ENCODE measurements at places on chromosomes 5 and 9.
A peak's percentile ranks its signal among the peaks of the same experiment; 100 is the strongest.

- H3K27ac ChIP-seq: no peak overlapping the region
- H3K4me3 ChIP-seq: no peak overlapping the region
- DNase-seq: no peak
These were observed 539.3 kb downstream of the PDE4D start for GRCh38 chr5:59354274-59354673.

DNA sequence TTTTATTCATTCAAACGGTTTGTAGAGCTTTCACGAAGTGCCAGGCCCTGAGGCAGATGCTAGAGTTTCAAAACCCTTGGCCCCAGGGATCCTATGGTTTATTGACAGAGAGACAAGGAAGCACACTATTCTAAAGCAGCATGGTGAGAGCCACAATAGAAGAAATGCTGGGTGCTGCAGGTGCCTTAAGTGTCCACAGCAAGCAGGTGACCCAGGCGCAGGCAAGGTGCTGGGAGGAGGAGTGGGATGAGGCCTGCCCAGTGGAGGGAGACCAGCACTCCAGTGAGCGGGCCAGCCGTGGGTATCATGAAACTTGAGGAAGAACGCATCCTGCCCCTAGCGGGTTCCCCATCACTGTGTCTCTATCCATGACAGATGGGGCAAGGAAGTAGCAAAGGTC is 71.0 kb downstream of the OSMR start:
- no peak overlapping the region for H3K27ac ChIP-seq
- no peak overlapping the region for H3K4me3 ChIP-seq
- no peaks in the 10 kb centered on the region for H3K36me3 ChIP-seq

DNA sequence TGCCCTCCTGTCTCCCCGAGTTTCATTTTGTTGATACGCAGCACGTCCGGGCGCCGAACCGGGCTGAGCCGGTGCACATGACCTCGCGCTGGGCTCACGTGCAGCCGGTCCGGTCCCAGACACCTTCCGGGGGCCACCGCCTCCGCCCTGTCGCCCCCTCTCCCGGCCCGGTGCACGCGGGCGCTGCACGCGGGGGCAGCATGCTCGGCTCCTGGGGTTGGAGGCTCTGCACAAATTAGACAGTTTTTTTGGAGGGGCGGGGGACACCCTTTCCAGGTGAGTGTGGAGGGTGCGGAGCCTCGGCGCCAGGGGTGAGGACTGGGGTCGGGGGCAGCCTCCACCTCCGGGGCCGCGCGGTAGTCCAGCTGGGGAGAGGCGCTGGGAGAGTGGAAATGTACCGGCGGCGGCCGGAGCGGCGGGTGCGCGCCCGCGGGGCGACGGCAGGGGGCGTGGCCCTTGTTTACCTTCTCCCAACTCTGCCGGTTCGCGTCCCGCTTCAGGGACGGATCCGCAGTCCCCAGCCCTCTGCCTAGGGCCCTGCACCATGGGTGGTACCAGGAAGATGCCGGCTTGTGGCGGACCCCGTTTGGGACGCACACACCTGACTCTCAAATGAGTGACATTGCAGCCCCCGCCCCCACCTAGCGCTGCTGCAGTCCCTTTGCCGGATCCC is 1.1 kb downstream of the JADE2 start:
- no peaks in the 10 kb centered on the region for H3K27me3 ChIP-seq
- peaks cover 23% of the 10 kb centered on the region for H3K4me1 ChIP-seq
- H3K36me3 ChIP-seq: no peaks in the 10 kb centered on the region
- H3K4me3 ChIP-seq: peak overlapping the region; percentile 80

DNA sequence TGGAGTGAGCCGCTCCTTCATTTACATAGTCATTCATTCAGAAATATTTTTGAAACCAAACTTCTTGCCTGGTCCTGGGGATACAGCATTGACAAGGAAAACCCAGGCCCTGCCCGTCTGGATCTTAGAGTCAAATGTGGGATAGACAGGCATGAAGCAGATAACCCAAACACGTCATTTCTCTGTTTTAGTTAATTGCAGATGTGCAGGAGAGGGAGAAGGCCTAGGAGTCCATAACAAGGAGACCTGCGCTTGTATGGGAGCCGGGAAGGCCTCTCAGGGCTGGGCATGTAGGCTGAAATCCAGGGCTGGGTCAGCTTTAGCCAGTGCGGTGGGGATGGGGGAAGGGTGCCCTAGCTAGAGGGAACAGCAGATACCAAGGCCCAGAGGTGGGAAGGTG is 43.3 kb downstream of the PRRX2 start:
- H3K4me1 ChIP-seq: peaks cover 16% of the 10 kb centered on the region
- H3K36me3 ChIP-seq: no peaks in the 10 kb centered on the region
- no peaks in the 10 kb centered on the region for H3K27me3 ChIP-seq
- DNase-seq: no peak
- no peak overlapping the region for H3K4me3 ChIP-seq

GRCh38 chr9:104556830-104557634 is 11.9 kb upstream of the OR13C8 start:
- no peaks in the 10 kb centered on the region for H3K27me3 ChIP-seq
- no peaks in the 10 kb centered on the region for H3K36me3 ChIP-seq
- no peaks in the 10 kb centered on the region for H3K4me1 ChIP-seq
- DNase-seq: peak; percentile 57
- no peak overlapping the region for H3K27ac ChIP-seq

- no peak for DNase-seq
- H3K27me3 ChIP-seq: no peaks in the 10 kb centered on the region
- no peak overlapping the region for H3K27ac ChIP-seq
- H3K4me1 ChIP-seq: no peaks in the 10 kb centered on the region
- no peaks in the 10 kb centered on the region for H3K36me3 ChIP-seq
These were observed 510.1 kb downstream of the NR2F1-AS1 start for GRCh38 chr5:93070938-93071337.

DNA sequence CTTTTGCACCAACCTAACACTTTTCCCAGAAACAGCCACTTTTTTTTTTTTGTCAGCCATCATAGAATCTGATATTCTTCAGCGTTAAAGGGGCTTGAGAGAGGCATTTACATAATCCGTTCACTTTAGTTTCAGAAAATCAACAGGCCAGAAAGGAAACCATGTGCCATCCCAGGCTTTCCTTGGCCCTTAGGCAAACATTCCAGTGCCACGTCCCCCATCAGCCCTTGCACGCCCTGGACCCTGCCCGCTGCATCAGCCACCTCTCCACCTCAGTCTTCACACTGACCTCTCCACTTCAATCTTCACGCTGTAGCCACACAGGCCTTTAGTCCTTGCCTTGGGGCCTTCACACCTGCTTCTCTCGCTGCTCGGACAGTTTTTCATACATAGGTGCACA is 123.2 kb downstream of the GRIA1 start:
- no peaks in the 10 kb centered on the region for H3K4me1 ChIP-seq
- DNase-seq: no peak
- H3K27ac ChIP-seq: no peak overlapping the region
- H3K4me3 ChIP-seq: no peak overlapping the region

DNA sequence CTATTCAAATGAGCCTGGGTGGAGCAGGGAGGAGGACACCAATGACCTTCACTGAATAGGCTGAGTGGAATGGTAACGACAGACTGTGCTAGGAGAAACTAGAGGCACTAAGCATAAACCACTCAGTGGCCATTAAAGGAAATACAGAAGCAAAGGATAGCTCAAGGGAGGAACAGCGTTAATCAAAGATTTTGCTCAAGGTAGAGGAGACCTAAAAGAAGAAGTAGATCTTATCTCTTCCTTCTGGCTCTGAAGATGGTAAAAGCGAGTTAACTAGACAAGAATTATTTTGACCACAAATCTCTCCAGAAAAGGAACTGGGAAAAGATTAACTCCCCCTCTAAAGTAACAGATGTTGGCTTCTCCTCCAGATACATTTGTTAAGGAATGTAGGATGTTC is 299.6 kb downstream of the EPB41L4A start:
- H3K4me3 ChIP-seq: no peak overlapping the region
- DNase-seq: no peak
- no peaks in the 10 kb centered on the region for H3K27me3 ChIP-seq
- no peaks in the 10 kb centered on the region for H3K4me1 ChIP-seq
- H3K27ac ChIP-seq: no peak overlapping the region

- no peaks in the 10 kb centered on the region for H3K36me3 ChIP-seq
- no peak overlapping the region for H3K27ac ChIP-seq
- H3K4me1 ChIP-seq: no peaks in the 10 kb centered on the region
- no peak for DNase-seq
These were observed 290.1 kb upstream of the MPDZ start for GRCh38 chr9:13569602-13570067.
